ENCODE measurements at places on chromosomes 5 and 9.

- DNase-seq, result no peak
These were observed 7.4 kb upstream of the PPP3R2 start for GRCh38 chr9:101601904-101602765.

DNA sequence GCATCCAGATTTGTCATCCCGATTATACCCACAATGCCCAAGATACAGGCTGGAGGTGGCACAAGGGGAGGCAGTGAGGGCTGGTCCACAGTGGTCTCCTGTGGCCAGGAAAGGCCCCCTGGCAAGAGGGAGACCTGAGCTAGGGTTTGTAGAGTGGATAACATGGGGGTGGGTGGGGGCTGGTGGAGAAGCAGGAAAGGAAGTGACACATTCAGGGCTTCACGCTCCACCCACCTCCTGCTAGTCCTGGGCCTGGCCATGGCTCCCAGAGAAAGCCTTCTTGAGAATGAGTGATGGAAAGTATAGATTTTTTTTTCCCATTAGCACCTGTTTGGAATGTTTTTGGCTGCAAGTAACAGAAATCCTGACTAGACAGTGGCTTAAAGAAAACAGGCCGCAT, 81.3 kb downstream of the ANKRD33B start:
- DNase-seq, result no peak

DNA sequence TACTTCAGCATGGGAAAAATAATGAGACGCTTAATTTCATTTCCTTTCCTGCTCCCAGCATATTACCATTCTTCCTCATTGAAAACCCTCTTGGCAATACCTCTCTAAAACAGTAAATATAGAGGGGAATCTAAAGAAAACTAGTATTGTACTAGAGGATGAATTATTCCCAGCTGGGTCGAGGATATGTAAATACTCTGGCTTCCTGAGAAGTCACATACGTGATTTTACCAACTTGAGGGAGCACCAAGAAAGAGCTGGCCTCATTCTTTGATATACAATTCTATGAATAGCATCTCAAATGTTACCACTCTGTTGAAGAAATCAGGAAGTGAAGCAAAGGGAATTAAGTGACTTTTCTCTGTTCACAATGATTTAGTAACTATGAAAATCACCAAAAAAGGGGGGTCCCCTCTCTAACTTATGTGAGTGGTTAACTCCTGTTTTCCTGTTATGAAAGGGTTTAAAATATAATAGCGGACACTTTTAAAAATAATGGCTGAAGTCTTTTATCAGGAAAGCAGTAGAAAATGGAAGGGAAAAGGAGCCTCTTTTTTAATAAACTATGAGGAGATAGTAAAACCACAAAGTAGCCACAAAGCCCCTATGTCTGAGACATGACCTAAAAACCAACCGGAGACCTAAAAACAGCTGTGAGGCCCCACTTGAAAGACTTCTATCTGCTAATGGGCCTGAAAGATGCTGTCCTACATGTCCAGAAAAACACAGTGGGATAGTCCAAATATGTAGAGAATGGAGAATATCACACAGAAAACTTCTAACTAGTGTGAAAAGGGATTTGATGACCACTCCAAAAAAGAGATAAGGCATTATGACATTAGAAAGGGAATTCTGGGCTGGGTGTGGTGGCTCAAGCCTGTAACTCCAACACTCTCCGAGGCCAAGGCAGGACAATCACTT, 42.6 kb downstream of the LPAR1 start:
- no peak for DNase-seq

DNA sequence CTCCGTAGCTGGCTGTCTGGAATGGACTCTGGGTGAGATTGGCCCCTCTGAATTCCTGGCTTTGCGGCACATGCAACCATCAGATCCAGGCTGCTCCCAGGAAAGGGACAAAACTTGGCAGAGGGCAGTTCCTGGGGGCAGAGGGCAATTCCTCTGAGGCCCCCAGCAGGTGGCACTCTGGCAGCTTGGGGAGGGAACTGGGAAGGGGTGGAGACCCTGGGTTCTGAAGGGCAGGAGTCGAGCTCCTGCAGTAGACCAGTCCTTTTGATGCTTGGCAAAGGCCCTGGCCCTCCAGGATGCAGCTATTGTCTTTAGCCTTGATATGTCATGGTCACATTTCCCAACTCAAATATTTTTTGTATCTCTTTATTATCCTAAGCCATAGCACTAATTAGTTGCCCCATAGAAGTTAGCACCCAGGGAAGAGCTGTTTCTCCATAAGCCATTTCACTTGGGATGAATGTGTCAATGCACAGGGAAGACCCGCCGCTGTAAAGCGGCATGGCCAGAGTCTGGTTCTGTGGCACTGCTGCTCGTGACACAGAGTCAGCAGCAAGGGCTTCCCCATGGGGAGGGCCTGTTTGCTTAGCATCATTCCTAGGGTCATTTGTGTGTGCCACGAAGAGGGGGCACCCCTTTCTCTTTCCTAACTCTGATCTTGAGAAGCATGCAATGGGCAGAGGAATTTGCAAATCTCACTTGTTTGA, 51.2 kb upstream of the CDK20 start:
- DNase-seq, result no peak

- no peak for DNase-seq
These were observed 173.7 kb downstream of the CARTPT start for GRCh38 chr5:71892641-71893365.

DNA sequence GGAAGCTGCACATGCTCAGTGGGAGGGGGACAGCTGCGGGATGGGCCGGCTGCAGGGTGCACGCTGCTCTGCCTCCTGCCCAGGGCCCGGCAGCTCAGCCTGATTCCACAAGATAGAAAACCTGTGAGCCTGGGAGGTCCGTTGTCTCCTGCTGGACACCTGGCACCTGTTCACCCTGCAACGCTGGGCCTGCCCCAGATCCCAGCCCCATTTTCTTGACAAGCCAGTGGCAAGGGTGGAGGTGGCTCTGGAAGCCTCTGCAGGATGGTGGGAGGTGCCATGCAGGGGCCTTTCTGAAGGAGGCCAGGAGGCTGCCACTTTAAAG, 68.1 kb upstream of the RNF130 start:
- no peak for DNase-seq

- DNase-seq, result no peak
These were observed 533.1 kb downstream of the NTRK2 start for GRCh38 chr9:85202596-85202995.
